Naive thymus-derived CD8-positive, alpha-beta T cell (primary cell): ENCODE measurements at places on chromosomes 6 and 20. TPM values are rescaled to one million over a fixed set of nuclear protein-coding genes. Genes with fewer than 3 reads are reported as not detected.

PNLDC1 gene
- 0.36 TPM for total RNA-seq

MCCD1 gene
- total RNA-seq: not detected

TBC1D7 gene
- 19.2 TPM for total RNA-seq

MOXD1 gene
- 0.22 TPM for total RNA-seq

TGM2 gene
- not detected for total RNA-seq

SEL1L2 gene
- total RNA-seq: not detected
